ENCODE measurements at places on chromosomes 1 and 21. TPM values are rescaled to one million over a fixed set of nuclear protein-coding genes. Genes with fewer than 3 reads are reported as not detected.

Gene CFHR1
- 0.10 TPM for total RNA-seq

Gene FCRL6
- not detected for total RNA-seq

Gene TRIM58
- not detected for total RNA-seq

Gene MRPS6
- 32.6 TPM for total RNA-seq

Gene LCE3E
- total RNA-seq, result not detected

Gene CYP4X1
- not detected for total RNA-seq
